ENCODE measurements at places on chromosomes 5 and 9.

GRCh38 chr9:18743971-18744370 lies 270.0 kb downstream of the ADAMTSL1 start:
- DNase-seq, result no peak

DNA sequence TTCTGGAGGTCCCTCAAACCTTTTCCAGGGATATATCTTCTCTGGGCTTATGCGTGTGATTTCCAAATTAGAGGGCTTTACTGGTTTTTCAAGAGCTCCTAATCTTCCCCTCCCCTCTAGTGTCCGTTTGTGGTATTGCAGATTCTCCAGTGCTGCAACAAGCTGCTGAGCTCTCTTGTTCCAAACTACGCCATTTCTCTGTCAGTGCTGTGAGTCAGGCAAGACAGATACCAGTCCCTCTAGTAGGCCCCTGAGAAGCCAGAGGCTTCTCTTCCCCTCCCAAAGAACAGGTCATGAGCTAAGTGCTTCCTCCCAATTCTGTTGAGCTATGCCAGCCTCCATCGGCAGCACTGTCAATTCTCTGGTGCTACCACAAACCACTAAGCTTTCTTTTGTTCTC lies 149.5 kb downstream of the FANCC start:
- DNase-seq, result peak; percentile 53

GRCh38 chr5:170338933-170339779 lies 41.6 kb upstream of the LCP2 start:
- DNase-seq, result no peak

DNA sequence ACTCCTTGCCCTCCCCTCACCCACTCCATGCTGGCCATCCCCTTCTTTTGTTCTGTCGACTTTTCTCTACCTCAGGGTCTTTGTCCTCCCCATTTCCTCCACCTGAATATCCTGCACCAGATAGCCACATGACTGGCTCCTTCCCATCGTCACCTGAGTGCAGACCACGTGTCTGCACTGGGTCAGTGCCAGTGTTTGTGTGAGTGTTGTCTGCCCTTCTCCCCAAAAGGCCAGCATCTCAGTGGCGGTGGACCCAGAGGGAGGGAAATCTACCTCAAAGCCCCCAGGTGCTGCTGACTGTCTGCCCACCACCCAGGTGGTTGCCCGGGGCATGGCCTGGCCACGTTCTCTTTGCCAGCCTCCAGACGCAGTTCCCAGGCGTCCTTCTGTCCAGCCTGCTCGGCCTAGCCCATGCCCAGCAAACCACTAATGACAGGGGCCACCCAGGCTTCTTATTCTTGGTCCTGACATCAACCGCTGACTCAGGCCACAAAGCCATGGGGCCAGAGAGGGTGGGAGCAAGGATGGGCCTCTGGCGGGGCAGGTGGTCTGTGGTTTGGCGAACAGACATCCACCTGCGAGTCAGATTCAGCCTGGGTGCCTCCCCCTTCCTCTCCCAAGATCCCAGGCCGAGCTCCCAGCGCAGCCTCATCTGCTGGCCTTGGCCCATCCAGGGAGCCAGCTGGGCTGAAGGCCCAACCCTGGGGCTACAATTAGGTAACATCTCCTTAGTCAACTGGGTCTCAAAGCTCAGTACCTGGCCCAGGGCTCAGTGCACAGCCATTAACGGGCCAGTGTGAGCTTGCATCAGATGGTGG lies 5.5 kb upstream of the NINJ1 start:
- no peak for DNase-seq

- DNase-seq, result no peak
Measured at GRCh38 chr5:90344689-90345088, 64.9 kb downstream of the CETN3 start.

DNA sequence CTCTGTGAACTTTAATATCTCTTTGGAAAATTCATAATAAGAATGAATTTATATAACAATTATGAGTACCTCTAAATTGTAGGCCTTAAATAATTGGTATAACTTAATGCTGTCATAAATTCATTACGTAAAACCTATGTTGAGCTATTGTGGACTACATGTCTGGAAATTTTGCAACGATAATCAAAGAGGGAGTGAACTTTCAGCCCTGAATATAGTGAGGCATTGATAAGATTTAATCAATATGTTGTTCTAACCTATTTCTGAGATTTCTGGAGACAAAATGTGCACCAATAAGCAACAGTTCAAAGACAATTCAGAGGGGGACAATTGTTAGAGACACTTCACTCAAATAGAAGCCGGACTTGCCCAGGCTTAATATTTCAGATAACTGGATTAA lies 499.4 kb downstream of the ELAVL2 start:
- DNase-seq, result no peak

DNA sequence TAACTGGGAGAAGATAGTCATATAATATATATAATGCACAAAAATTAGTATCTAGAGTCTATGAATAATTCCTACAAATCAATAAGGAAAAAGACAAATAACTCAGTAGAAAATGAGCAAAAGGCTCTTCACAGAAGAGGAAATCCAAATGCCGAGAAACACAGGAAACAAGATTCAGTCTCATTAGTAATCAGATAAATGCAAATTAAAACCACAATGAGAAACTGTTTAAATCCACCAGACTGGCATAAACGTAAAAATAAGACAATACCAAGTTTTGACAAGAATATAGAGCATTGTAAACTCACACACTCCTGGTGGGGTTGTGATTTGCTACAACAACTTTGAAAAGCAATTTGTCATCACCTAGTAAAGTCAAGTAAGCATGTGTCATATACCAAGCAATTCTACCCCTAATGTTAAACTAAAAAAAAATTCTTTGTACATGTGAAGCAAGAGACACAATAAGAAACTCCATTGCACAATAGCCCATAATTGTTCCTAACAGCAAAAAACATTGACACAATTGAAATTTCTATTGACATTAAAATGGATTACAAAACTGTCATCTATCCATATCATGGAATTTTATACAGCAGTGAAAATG lies 21.0 kb upstream of the UBLCP1 start:
- no peak for DNase-seq

DNA sequence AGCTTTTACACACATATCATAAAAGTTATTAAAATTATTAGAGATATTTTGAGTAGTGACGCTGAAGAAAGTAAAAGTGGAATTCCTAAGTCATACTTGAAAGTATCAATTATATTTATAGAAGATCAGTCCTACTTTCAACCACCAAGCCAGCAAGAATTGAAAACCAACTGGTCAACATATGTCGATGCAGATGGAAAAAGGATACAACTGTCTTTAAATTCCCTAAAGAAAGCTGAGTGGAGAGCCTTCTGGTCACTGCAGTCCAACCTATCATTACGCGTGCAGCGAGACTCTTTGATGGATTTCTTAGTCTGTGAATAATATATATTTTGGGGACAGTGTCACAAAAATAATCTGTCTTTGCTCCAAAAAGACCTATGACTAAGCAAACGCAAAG lies 15.3 kb downstream of the MEF2C start:
- DNase-seq, result no peak

DNA sequence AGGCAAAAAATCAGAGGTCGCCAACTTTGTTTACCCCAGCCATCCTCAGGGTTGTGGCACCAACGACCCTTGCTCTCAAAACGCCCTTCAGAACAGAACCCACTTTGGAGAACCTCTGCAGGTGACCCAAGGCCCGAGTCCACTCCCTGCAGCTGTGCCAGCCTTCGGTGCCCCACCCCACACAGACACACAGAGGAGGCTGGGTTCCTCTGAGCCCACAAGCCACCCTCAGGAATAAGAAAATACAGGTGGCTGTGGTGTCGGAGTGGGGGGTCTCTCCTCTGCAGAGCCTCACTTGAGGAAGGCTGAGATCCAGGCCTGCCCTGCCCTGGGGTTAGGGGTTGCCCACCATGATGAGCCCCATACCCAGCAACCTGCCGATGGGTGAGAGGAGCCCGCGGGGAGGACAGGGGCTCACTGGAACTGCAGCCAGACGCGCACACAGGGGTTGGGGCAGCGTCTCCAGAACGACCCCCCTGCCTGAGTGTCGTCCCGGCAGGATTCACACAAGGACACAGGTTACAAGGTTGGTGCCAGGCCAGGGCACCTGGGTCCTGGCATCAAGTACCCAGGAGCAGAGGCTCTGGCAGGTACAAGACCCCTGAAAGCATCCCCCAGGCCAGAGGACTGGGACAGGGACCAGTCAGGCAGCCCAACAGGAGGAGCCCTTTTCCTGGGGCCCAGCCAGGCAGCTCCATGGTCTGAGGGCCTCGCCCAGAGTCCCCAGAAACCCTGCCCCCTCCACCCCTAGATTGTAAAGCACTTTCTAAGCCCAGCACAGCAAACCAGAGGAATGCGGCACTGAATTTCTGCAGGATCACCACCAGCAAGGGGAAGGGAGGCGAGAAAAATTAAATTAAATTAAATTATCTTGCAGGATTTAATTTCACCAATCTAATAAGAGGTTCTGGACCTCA lies 40.0 kb downstream of the NACC2 start:
- DNase-seq, result no peak

GRCh38 chr5:133930061-133930812 lies 38.2 kb downstream of the C5orf15 start:
- DNase-seq, result no peak

DNA sequence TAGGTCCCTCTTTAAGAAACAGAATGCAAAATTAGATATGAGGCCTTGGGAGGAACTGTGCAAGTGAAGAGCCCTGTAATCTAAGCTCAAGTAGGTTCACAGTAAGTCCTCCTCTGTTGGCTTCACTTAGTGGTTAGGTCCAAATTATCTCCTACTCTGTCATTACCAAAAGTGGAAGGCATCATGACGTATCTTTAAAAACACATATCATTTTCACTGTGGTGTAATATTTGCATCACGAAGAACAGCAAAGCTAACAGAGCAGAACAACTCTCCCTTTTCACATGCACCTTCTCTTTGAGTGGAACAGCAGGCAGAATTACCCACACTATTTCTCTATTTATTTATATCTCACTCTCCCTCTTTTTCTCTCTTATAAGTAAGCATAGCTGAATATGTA lies 240.5 kb upstream of the CCNH start:
- DNase-seq, result no peak

GRCh38 chr9:2879803-2880202 lies 35.9 kb upstream of the PUM3 start:
- no peak for DNase-seq

DNA sequence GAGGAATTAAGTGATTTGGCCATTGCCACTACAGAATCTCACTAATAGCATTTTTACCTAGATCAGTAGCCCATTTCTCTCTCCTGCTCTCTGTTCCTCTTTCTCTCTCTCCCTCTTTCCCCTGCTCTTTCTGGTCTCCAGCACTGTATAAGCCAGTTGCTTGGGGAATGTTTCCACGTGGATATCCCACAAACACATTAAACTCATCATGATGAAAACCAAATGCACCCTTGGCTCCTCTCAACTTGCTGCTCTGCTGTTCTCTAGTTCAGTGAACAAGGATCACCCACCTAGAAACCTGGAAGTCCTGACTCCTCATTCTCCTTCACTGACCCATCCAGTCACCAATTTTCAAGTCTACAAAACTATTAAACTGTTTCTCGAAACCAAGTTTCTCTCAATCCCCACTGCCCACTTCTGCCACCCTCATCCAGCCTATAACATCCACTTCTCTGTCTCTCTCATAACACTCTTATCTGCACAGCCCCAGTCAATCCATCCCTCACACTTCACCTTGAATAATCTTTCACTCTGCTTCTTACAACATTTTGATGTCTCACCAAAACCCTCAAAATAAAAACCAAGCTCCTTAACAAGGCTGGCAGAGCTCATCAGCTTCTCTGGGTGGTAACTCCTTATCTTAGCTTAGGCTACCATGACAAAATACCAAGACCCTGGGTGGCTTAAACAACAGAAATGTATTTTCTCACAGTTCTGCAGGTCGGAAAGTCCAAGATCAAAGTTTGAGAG lies 79.3 kb downstream of the ARL15 start:
- DNase-seq, result no peak

GRCh38 chr5:127367946-127368465 lies 77.4 kb downstream of the MEGF10 start:
- DNase-seq, result no peak

GRCh38 chr5:96235008-96235910 lies 197.8 kb downstream of the PCSK1 start:
- no peak for DNase-seq

DNA sequence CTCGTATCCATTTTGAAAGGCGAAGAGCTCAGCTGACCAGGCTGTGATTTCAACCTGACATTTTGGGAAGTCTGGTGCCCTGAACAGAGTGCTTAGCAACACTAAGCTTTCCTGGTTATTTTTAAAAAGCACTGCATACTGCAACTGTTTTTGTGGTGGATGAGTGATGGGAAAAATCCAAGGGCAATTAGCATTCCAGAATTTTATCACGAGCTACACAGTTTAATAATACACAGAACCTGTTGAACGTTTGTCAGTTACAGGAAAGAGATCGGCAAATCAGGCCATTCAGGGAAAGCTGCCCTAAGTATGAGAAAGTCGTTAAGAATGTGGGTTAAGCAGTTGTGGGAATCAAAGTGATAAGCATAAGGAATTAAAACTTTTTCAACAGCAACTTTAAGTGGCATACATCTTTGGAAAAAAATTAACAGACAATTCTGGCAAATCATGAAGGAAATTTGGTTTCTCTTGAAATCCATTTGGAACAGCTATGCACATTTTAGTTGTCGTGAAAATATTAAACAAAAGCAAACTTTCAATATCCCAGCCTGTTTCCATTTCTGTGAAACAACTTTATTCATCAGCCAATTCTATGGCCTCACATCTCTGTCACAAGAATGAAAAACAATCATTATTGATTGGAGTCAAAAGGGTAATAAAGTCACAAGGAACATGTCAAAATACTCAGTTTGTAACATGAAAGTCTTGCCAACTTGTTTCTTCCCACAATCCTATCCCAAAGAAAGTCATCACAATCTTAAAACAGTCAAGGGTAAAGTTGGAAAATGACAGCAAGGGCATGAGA lies 25.7 kb downstream of the PUM3 start:
- DNase-seq, result no peak

- no peak for DNase-seq
Measured at GRCh38 chr5:6711409-6712141, 1.7 kb upstream of the TENT4A start.

GRCh38 chr9:134473141-134474054 lies 147.1 kb downstream of the RXRA start:
- no peak for DNase-seq
